ENCODE measurements at places on chromosomes 16 and 17.

GRCh38 chr17:3534881-3535252, 22.7 kb downstream of the TRPV3 start:
- DNase-seq, result no peak

- DNase-seq, result no peak
These were observed 26.1 kb upstream of the ABCA8 start for GRCh38 chr17:68981288-68981687.

DNA sequence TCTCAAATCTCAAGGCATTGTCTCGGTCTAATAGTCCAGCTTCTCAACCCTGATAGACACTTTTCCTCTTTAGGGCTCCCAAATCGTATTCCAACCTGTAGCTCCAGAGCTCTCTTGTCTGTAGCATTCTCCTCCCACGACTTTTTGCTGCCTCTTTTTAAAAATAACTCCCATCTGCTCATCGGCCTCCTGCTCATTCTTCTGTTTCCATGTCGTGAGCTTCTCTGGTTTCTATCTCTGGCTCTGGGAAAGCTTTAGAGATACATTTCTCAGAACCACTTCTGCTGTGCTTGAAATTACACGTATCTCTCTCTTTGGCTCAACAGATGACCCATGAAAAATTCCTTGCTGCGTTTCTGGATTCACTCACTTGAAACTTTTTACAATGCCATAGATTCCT, 609.6 kb upstream of the C16orf82 start:
- DNase-seq, result no peak

DNA sequence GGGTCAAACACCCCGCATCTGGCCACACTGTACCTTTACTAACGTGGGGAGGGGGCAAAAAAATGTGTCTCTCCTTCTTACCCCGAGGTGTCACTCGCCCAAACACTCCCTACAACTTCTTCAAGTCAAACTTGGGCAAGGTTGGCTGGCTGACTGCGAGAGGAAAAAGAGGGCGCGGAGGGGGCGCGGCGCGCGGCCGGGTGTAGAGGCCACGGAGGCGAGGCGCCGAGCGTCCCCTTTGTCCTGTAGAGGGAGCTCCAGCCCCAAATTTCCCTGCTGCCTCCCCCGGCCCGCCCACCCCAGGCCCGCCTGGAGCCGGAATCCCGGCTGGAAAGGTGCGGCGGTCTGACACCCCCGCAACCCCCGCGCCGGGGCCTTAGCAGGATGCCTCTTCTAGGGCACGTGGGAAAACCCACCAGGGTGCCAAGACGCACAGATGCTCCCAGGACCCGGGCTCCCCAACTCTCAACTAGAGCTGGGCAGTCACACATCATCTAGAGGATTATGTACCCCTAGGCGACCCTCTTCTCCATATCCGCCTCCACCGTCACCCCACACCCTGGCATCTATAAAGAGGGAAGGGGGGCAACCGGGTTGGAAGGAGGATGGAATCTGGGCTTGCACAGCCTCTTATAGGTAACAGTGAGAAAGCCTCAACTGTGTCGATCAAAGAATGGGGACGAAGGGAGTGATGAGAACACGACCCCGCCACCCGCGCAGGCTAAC, 4.2 kb downstream of the IRX3 start:
- no peak for DNase-seq

DNA sequence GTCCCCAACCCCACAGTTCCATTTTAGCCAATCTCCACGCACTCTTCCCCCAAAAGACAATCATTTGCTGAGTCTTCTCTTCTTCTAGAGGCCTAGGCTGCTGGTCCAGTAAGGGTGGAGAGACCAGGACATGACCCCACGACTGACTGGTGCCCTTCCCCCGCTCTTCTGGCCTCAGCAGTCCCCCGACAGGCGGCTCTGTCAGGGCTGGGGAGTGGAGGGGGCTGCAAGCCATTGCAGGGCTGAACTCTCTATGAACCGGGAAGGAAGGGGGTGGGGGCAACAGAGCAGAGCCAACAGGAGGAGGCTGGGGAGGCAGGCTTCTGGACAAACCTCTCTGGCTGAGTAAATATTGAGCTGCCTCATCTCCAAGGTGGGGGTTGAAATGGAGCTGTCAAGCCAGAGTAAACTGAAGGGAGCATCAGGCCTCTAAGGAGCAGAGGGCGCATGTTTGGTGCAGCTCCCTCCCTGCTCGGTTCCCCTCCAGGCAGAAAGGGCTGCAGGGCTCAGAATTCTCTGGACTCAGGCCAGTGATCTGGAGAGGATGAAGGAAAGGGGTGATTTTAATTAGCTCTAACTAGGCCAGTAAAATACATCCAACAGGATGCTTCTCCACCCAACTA, 8.7 kb downstream of the HOXB1 start:
- no peak for DNase-seq

DNA sequence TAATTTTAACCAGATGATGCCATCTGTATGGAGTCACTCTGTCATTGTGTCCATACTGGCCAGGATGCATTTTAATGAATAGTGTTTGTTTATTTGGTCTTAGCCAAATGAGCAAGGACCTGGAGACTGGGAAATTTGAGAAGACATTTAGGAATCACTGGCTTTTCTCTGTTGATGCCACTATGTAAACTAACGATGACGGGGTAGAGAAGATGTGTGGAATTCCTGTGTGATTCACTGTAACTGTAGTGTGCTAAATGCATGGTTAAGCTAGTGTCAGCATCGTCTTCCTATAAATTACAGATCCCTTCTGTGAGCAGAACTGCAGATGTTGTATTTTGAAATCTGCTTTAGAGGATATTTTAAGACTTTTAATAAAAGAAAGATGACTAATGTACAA, 66.6 kb downstream of the NOS2 start:
- no peak for DNase-seq

DNA sequence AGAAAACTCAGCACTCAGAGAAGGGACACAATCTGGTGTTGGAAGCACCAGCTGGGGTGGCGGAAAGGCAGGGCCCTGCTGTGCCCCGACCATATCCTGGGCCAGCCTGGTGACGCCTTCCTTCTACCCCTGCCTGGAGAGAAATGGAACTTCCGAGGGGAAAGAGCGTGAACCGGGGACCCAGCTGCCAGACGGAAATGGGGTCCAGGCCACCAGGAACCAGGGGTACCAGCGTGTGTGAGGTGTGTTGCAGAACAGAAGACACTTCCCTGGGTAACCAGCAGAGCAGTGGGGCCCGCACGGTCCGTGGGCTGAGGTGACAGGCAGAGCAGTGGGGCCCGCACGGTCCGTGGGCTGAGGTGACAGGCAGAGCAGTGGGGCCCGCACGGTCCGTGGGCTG, 6.8 kb downstream of the RAB40B start:
- no peak for DNase-seq

DNA sequence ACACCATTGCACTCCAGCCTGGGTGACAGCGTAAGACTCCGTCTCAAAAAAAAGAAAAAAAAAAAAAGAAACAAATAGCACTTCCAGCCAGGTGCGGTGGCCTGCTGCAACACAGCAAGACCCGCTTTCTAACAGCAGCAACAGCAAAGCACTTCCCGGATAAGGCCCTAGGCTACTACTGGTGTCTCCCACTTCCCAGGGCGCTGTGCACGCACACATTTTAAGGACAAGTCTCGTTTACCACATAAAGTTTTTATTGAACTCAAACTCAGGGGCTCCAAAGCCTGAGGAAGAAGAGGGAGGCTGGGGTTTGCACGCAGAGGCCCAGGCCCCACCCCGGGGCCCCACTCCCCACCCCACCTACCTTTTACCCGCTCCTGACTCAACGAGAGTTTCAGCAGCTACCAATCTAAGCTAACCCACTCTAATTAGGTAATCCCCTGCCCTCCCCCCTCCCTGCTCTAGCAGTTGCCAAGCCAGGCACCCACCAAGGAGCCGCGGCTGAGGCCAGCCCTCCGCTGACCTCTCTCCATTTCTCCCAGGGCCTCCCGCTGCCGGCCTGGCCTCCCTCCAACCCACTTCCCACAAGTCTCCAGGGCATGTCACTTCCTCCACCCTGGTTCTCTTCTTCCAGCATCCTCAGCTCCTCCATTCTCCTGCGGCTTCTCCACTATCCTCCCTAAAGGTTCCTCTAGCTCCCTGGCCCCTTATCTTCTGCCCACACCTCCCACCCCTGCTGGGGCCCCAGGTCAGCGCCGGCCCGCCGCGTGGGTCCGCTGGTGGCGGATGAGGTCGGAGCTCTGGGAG, 2.4 kb downstream of the ZNF768 start:
- DNase-seq, result no peak

- DNase-seq, result peak; percentile 74
These were observed at the start of gene ABCA8 for GRCh38 chr17:68955181-68955841. TSS of gene ABCA8 (minus strand) at chr17:68955392. CDS start at chr17:68942034, 13,358 bp downstream.

- DNase-seq, result peak; percentile 84
These were observed 404.1 kb downstream of the WWOX start for GRCh38 chr16:78503602-78504001.

- no peak for DNase-seq
These were observed 132.0 kb downstream of the COPRS start for GRCh38 chr17:31726980-31727427.

DNA sequence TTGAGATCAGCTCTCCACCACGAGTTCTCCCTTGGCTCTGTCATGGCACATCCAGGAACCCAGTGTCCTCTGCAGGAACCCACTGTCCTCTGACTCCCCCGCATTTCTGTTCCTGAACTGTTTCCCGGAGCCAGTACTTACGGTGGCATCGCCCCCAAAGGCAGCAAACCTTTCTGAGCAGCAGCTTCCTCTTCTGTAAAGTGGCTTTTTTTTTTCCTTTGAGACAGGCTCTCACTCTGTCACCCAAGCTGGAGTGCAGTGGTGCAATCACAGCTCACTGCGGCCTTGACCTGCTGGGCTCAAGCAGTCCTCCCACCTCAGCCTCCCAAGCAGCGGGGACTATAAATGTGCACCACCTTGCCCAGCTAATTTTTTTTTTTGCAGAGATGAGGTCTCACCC, 32.2 kb downstream of the NAGPA start:
- no peak for DNase-seq

DNA sequence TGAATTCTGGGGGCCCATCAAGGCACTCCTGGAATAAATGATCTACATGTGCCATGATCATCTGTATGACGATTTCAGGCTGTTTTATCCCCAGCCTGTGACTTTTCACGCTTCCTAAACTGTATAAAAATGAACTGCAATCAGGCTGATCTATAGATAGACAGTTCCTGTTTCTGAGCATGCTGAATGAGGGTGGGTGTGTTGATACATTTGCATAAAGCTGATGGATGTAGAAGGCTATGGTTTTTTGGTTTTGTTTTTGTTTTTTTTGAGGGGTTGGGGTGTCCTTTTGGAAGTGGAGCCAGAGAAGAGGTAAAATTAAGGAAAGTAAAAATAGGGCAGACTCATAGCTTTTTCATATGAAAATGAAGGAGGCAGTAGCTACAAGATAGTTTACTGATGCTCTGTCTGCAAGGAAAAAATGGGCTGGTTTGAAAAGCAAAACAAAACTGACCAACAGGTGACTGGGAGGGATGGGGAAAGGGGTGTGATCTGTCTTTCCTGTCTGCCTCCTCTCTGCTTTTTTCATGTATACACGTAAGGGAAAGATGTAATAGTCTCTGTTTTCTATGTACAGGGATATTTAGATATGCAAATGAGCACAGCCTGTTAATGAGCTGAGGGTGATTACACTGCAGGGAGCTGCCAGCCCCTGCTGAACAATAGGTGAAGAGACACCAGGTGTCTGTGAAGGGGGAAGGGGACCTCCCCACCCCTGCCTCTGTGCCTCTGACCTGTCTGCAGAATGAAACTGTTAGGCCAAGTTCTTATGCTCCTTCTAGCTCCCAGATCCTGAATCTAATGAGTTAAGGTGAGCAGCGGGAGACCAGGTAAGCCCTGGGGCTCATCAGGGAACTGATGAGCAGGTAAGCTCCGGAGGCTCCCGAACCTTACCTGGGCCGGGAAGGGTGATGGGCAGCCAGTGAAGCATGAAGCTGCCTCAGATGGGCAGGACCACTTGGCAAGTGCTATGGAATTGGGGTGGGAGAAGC, 46.6 kb upstream of the LYRM9 start:
- DNase-seq, result no peak

- no peak for DNase-seq
These were observed 143.7 kb upstream of the MPHOSPH6 start for GRCh38 chr16:82313754-82314153.

- DNase-seq, result no peak
These were observed 30.8 kb downstream of the FANCA start for GRCh38 chr16:89785523-89786155.

DNA sequence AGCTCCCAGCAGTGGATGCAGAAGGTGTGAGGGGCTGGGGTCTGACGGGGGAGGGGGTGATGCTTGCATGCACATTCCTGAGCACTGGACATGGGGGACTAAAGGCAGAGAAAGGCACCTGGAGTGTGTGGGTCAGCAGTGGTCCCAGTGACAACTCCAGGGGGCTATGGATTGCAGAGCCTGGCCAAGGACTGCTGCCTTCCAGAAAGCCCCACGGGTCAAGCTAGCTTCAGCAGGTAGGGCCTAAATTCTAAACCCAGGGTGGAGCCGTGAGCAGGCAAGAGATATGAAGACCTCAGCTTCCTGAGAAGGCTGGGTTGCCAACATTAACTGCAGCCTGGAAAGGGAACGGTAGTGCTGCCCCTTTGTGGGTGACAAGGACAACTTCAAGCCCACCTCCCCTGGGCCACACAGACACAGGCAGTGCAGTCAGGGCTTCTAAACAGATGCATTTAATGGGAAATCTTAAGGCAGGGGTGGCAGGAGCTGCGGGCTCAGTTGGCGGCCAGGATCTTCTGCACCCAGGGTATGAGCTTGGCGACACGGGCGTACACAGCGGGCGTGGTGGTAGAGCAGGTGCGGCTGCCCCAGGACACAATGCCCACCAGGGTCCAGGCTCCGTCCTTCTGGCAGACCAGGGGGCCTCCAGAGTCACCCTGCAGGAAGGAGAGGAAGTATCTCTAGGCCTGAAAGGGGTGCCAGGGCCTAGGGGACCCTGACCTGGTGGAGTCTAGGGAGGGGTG, 3.1 kb downstream of the CTRB2 start:
- DNase-seq, result no peak

GRCh38 chr16:83315271-83315670, 492.5 kb upstream of the HSBP1 start:
- DNase-seq, result no peak

DNA sequence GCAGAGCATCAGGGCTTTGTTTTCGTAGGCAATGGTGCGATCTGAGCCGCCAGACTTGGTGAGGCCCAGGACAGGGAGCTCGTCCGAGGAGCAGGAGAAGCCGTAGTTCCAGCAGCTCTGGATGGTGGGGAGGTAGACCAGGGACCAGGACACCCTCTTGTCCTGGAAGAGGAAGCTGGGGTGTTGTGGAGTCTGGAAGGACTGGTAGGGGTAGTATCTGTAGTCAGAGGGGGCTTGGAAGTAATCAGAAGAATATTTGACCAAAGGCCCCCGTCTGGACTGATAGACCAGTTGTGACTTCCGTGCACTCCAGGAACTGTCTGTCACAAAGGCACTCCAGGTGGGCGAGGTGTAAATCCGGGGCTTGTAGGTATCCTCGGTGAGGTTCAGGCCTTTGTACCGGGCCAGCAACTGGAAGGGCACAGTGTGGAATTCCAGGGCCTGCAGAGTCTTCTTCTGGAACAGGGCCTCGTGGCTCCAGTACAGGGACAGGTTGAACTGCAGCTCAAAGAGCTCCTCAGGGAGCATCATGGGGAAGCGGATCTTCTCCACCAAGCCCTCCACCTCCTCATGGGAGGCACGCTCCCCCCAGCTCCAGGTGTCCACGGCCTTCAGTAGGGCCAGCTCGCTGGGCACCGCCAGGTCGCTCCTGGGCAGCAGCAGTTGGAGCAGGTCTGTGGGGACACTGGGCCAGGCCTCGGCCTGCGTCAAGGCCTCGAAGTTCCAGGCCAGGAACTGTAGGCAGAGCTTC, 7.8 kb downstream of the LGALS3BP start:
- no peak for DNase-seq

GRCh38 chr16:3520841-3521240, 20.0 kb downstream of the CLUAP1 start:
- DNase-seq, result no peak
